ENCODE measurements at places on chromosomes 16 and 17.
A peak's percentile ranks its signal among the peaks of the same experiment; 100 is the strongest.

DNA sequence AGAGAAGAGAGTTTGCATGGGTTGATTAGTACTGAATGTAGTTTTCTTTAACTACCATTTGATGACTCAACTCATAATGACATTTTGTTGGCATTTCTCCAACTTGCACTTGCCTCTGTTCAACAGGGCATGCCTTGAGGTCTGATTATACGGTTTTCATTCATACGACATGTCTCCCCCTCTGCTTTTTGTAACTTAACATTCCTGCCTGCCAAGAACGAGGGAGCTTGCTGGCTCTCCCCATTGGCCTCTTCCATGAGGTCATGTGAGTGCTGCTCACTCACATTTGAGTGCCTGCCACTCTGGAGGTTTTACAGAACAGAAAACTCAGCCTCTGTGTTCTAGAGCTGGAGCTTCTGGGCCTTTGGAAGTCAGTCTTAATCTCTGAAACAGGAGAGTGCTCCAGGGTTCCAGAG lies 19.7 kb downstream of the MAP2K6 start:
- DNase-seq = peak; percentile 31

GRCh38 chr17:13989138-13989537 lies 80.2 kb upstream of the COX10 start:
- no peak for DNase-seq

DNA sequence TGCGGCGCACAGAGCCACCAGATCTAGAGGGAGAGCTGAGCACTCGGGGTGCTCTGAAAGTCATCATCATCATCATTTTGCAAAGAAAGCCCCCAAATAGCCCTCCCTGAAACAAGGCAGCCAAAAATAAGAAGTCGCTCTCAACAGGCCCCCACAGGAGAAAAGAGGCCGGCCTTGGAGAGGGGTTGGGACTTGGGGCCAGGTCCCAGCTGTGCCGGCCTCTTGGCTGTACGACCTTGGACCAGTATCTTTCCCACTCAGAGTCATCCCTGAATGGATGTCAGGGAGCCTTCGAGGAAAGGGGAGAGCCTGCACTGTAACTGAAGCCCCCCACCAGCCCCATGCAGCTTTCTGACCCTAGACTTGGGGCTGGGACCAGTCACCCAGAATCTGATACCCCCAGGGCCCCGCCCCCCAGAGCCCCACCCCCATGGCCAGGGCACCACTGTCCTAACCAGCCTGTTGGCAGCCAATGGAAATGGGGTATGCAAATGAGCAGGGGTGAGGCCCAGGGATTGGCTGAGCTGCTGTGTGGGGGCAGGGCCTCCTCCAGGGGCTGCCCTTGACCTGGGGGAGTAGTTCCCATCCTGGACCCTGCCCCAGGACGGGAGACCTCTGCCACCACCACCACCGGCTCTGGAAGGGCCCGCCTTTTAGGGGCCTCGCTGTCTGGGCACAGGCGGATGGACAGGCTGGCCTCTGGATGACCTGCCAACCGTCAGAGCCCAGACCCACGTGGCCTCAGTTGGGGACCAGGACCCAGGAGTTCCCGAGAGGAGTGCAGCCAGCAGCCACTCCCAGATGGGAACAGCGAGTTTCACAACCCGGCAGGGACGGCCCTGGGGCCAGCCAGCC lies 15.4 kb downstream of the ZFPM1 start:
- DNase-seq = peak; percentile 76

DNA sequence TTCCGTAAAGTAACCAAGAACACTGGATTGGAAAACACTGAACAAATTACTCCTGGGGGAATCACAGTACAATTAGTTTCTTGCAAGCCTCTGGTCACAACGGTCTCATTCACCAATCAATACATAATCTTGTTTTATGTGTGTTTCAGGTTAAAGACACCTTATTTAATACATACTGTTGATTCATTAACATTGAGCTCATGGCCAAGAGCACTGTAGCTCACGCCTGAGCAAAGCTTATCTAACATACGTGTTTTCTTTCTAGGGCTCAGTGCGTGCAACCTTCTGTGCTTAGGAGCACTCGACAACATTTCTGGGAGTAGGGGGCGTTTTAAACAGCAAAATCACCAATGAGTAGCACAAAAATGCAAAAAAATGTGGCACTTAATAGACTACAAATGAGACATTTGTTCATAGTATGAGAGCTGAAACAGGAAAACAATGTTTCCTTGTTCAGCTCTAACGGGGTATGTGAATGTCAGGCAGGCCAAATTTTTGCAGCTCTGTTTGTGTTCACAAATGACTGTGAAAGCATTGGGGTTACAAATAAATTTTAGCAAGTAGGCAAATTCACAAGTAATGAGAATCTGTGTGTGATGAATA lies 206.2 kb downstream of the CNTNAP4 start:
- no peak for DNase-seq

- no peak for DNase-seq
Measured at GRCh38 chr16:79972053-79972704, 371.6 kb upstream of the MAF start.

GRCh38 chr17:67999291-67999911 lies 3.1 kb upstream of the C17orf58 start:
- DNase-seq = peak; percentile 39

DNA sequence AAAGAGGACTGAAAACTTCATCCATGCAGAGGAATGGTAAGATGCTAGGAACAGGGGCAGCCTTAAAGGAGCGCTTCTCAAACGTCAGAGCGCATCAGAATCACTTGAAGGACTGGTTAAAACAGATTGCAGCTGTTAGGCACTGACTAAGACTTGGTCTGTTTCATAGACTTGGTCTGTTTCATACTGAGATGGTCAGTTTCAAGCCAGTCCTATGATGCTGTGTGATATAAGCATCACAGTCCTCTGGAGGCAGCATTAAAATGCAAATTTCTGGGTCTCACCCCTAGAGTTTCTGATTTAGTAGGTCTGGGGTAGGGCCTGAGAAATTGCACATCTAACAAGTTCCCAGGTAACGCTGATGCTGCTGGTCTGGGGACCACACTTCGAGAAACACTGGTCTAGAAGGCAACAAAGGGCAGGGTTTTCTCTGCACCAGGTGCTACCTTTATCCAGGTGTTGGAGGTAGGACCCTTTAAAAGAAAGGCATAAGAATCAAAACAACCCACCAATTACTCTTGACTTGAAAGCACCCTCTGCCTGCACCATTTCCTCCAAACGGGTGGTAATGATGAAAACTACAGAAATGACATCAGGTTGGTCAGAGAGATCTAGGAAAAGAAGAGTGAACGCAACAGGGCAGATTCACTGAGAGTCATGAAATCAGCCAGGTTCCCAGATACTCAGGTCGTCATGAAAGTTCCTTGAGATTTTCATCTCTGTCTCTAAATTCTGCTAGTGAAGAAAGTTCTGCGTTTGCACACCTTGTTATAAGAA lies 95.0 kb upstream of the RCVRN start:
- no peak for DNase-seq

GRCh38 chr17:21034340-21035235 lies 8.2 kb downstream of the USP22 start:
- DNase-seq = no peak

- no peak for DNase-seq
Measured at GRCh38 chr16:72002619-72003018, 2.4 kb upstream of the PKD1L3 start.

DNA sequence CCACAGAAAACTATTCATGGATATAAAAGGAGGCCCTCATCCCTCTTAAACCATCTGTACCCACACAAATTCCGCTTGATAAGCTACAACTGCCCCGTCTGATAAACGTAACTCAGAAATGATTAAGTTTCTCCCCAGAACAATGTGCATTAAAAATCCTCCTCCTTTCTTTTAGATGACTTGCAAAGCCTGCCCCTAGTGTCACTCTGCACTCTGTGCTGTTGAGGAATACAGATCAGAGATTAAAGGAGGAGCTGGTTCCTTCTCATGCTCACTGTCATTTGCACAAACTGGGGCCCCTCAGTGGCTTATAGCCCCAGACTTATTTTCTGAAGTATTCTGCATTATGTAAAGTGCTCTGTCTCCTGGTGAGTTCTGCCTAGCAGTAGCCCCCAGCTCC lies 33.3 kb downstream of the CDRT15 start:
- no peak for DNase-seq

DNA sequence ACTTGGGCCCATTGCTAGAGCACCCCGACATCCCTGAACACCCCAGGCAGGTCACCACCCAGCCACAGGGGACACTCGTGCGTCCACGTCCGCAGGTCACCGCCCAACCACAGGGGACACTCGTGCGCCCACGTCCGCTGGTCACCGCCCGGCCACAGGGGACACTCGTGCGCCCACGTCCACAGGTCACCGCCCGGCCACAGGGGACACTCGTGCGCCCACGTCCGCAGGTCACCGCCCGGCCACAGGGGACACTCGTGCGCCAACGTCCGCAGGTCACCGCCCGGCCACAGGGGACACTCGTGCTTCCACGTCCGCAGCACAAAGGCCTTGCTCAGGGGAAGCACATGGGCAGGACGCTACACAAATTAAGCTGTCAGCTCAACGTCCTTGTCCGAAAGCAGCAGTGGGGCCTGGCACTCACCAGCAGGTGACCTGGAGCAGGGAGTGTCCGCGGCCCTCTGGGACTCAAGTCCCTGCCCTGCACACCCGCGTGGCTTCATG lies 17.7 kb downstream of the GALNS start:
- DNase-seq = no peak

GRCh38 chr16:12572316-12572985 lies 231.2 kb downstream of the CPPED1 start:
- DNase-seq = no peak

GRCh38 chr17:79273660-79274059 lies 199.0 kb downstream of the ENGASE start:
- DNase-seq = no peak

GRCh38 chr16:3256146-3256865 lies at the start of gene MEFV:
MEFV (minus strand) TSS chr16:3256633; CDS start chr16:3256587, 46 bp downstream.
- no peak for DNase-seq

GRCh38 chr16:12245088-12245920 lies 268.8 kb downstream of the SNX29 start:
- no peak for DNase-seq

- DNase-seq = no peak
Measured at GRCh38 chr16:68187505-68187904, 48.4 kb downstream of the ESRP2 start.

DNA sequence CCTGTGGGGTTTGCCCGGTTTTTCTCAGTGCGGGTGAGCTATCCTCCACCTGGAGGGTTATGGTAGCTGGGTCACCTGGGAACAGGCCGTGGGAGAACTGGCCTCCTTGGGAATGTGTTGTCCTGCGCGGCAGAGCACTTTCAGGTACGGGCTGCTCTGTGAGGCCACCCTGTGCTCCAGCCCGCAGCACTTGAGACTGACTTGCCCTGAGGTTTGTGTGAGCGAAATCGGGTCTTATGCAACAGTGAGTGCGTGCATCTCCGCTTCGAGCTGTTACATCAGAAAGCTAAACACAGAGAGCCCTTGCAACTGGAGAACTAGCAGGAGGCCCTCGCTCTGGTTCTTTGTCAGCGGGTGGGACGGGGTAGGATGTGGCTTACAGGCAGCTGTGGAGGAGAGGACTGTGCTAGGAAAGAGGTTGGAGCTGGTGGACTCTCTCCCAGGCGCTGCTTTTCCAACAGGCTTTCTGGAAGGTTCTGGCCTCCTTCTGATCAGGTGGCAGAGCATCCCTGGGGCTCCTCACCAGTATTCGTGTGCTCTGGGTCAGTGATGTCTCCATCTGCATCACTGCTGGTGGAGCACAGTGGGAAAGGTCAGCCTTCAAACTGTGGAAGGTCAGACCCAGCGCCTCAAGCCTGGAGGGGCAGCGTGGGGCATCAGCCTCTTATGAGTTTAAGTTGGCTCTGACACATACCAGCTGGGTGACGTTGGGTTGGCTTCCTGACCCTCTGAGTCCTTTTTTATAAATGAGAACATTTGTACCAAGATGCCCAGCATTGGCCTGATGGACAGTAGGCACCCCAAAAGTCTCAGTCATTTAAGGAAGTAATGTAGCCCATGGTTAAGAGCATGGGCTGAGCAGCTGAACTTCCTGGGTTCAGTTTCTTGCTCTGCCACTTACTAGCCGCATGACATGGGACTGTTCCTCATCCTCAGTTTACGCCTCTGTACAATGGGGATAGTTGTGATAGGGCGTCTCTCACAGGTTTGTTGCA lies 76.3 kb downstream of the KSR1 start:
- DNase-seq = no peak

DNA sequence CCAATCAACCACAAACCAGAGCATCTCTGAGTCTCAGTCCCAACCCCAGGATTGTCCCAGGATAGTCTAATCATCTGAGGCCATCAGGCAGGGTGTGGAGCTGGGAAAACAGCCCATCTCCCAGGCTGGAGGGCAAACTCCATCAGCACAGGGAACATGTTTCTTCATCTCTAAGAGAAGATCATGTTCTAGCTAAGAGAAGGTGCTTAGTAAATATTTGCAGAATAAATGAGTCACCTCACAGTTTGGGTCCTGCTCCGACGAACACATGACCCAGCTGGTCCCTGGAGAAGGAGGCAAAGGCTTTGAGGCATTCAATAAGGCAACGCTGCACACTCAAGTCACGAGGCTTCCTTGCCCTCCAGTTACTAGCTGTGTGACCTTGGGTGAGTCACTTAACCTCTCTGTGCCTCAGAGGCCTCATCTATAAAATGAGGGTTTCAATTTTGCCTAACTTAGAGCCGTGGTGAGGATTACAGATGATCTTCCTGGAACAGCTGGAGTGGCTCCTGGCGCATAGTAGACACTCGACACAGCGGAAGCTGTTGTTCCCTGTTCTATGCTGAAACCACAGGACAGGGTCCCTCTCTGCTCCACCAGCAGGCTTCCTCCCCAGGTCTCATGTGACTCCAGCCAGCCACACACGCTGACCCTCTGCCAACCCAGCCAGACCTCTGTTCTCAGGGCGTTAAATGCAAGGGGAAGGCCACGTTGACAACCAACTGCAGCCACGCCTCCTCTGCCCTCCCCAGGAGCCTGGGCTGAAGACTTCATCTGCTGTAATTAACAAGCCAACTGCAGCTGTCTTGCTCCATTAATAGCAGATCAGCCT lies 10.3 kb upstream of the RPL38 start:
- DNase-seq = no peak

DNA sequence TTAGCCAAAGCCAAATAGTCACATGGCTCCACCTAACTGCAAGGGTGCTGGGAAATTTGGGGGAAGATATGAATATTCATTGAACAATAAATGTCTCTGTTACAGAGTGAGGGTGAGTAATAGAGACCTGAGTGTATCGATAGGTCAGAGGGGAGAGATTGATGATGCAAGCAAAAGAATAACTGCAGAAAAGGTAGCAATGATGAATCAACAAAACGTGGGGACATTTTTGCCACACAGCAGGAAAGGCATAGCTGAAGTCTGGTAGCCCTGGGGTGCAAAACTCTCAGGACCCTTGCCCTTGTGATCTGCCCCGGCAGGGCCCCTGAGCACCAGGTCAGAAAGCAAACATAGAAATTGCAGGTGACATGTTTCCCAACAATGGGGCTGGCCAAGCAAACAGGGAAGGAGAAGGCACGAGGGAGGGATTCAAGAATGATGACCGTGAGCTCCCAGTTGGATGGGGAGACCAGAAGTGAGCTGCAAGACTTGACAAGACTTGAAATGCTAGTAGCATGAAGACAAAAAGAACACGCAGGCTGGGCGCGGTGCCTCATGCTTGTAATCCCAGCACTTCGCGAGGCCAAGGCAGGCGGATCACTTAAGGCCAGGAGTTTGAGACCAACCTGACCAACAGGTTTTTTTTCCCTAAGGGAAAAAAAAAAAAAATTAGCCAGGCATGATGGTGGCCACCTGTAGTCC lies 12.7 kb upstream of the HERPUD1 start:
- no peak for DNase-seq
